Right lobe of liver (tissue), 6 donors: ENCODE measurements at places on chromosomes 5 and 9. TPM values are rescaled to one million over a fixed set of nuclear protein-coding genes. Genes with fewer than 3 reads are reported as not detected.

ZNF879 gene
- 1.3 TPM for total RNA-seq

TAF11L10 gene
- not detected for total RNA-seq

GLRA1 gene
- not detected for total RNA-seq

PCDHAC2 gene
- 1.6 TPM for total RNA-seq

FCN2 gene
- total RNA-seq: 46.6 TPM

PALM2AKAP2 gene
- 31.5 TPM for total RNA-seq

ADCY2 gene
- not detected for total RNA-seq

CD274 gene
- 0.87 TPM for total RNA-seq
